ENCODE measurements at places on chromosomes 2 and 18. TPM values are rescaled to one million over a fixed set of nuclear protein-coding genes. Genes with fewer than 3 reads are reported as not detected.

The LCT gene
- not detected for total RNA-seq

The ABCG8 gene
- not detected for total RNA-seq

GRCh38 chr2:13522917-13523821 lies 806.4 kb downstream of the TRIB2 start:
- H3K27ac ChIP-seq: peak overlapping the region; percentile 74
- no peaks in the 10 kb centered on the region for H3K36me3 ChIP-seq
- H3K27me3 ChIP-seq: no peaks in the 10 kb centered on the region
- H3K4me1 ChIP-seq: peaks cover 39% of the 10 kb centered on the region
- H3K4me3 ChIP-seq: no peak overlapping the region
- peak; percentile 89 for DNase-seq

- no peak overlapping the region for H3K4me3 ChIP-seq
- H3K36me3 ChIP-seq: no peaks in the 10 kb centered on the region
- no peaks in the 10 kb centered on the region for H3K4me1 ChIP-seq
- H3K27me3 ChIP-seq: no peaks in the 10 kb centered on the region
- no peak for DNase-seq
- H3K27ac ChIP-seq: no peak overlapping the region
Observed at GRCh38 chr2:179981085-179981484, 26.0 kb downstream of the CWC22 start.

GRCh38 chr2:9789371-9789770 lies 53.9 kb upstream of the TAF1B start:
- no peak overlapping the region for H3K4me3 ChIP-seq
- no peaks in the 10 kb centered on the region for H3K36me3 ChIP-seq
- H3K4me1 ChIP-seq: peaks cover 8% of the 10 kb centered on the region
- H3K27me3 ChIP-seq: no peaks in the 10 kb centered on the region
- DNase-seq: no peak

DNA sequence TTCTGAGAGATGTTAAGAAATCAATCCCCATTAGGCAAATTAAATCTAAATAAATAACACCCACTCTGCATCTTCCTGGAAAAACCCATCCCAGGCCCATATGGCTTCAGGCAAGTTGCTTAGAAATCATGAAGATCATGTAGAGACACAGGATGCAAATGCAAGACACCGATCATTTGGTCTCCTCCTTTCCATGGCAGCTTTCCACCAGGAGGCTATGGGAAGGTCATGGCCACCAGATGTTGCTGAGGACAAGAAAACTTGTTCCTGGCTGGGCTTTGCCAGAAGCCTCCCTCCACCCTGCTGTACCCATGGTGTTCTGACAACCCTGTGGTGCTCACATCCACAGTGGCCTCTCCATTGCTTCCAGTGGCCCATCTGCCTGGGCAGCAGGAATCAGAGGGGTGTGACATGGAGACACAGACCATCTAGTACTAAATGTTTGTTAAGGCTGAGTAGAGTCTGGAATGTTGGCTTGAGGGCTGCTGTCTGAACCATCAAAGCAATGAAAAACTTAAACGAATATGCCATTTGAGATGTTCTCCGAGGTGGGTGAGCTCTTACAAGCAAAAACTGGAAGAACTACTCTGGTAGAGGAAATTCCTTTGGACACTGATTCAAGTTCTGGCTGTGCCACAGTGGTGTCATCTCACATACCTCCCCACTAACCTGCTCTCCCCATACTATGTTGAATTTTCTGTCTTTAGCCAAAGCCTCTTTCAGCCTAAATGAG lies 293.2 kb downstream of the TNS1 start:
- no peak overlapping the region for H3K27ac ChIP-seq
- no peaks in the 10 kb centered on the region for H3K27me3 ChIP-seq
- no peak for DNase-seq
- H3K4me1 ChIP-seq: no peaks in the 10 kb centered on the region

GRCh38 chr2:96554293-96555145 lies 18.0 kb downstream of the ARID5A start:
- no peak overlapping the region for H3K27ac ChIP-seq
- peaks cover 17% of the 10 kb centered on the region for H3K4me1 ChIP-seq
- H3K36me3 ChIP-seq: no peaks in the 10 kb centered on the region
- H3K4me3 ChIP-seq: no peak overlapping the region
- DNase-seq: peak; percentile 75
- no peaks in the 10 kb centered on the region for H3K27me3 ChIP-seq
